AG10803 (cell line): ENCODE measurements at places on chromosomes 12 and 14.
A peak's percentile ranks its signal among the peaks of the same experiment; 100 is the strongest.

DNA sequence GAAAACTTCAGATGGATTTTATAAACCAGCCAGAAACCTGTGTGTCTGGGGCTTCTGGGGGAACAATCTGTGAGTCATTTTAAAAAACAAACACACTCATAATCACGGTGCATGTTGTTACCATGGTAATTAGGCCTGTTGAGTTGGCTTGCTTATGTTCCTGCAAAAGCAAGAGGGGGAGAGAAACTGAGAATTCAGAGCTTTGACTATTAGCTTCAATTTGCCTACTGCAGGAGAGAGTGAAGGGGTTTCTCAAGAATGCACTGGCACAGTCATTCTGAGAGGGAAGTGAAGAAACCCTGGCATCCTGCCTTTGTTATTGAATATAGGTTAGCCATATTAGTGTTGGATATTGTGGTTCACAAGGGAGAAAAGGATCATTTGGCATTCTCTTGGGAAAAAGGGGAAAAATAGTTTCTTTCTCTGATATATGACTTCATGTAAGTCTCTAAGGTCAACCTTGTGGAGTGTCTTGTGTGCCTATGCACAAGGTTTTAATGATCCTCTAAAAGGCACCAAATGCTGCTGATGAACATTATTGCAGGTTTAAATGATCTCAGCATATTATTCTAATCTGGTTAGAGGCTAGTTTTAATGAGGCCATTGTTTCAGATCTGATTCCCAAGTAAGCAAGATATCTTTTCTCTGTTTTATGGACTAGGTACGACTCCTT is 12.9 kb downstream of the GNG2 start:
- peak; percentile 97 for DNase-seq

- DNase-seq: no peak
Observed at GRCh38 chr14:89958966-89959365, 3.2 kb downstream of the TDP1 start.

GRCh38 chr14:69708586-69709560 is 58.1 kb upstream of the SRSF5 start:
- DNase-seq: no peak

DNA sequence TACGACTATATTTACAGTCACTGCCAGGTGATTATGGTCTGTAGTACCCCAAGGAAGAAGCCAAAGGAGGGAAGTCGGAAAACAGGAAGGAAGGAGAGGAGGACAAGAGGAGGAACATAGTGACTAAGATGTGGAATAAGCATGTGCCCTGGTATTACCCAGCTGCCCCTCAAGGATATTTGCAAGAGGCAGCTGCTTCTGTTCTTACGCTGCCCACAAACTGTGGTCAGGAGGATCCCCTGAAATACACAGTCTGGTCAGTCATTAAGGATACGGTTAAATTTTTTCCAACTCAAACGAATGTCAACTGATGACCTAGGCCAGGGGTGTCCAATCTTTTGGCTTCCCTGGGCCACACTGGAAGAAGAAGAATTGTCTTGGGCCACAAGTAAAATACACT is 126.5 kb downstream of the CMAS start:
- DNase-seq: no peak

DNA sequence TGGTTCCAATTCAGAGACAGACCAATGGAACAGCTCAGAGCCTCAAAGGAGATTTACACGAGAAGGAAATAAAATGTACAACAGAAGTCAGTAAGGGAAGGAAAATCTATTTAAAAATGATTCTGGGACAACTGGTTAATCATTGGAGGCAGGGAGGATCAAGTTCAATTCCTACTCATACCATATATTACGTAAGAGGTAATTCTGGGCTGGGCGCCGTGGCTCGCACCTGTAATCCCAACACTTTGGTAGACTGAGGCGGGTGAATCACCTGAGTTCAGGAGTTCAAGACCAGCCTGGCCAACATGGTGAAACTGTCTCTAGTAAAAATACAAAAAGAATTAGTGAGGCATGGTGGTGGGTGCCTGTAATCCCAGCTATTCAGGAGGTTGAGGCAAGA is 36.7 kb upstream of the PITPNM2 start:
- no peak for DNase-seq

- peak; percentile 80 for DNase-seq
Observed at GRCh38 chr12:46770501-46771183, 55.2 kb downstream of the SLC38A4 start.

GRCh38 chr12:75613981-75614380 is 102.6 kb upstream of the KRR1 start:
- DNase-seq: peak; percentile 53

GRCh38 chr12:2764398-2764797 is 30.4 kb upstream of the FKBP4 start:
- DNase-seq: no peak

- DNase-seq: no peak
Observed at GRCh38 chr12:45773747-45774146, 44.2 kb downstream of the ARID2 start.

DNA sequence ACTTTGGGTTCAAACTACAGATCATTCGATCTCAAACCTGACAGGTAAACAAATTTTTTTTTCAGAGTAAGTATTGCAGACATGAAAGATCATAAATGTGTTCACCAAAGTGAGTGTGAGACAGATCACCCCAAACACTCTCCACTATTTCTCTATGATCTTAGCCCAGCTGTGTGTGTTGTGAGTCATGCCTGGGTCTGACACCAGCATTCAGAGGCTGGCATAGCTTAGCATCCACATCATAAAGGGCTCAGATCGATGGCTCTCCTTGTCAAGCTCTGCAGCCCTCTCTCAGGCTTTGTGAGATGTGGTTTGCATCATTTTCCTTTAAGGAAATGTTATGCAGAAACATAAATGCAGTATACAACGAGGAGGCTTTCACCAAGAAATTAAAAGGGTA is 164.9 kb downstream of the ETV6 start:
- peak; percentile 75 for DNase-seq

DNA sequence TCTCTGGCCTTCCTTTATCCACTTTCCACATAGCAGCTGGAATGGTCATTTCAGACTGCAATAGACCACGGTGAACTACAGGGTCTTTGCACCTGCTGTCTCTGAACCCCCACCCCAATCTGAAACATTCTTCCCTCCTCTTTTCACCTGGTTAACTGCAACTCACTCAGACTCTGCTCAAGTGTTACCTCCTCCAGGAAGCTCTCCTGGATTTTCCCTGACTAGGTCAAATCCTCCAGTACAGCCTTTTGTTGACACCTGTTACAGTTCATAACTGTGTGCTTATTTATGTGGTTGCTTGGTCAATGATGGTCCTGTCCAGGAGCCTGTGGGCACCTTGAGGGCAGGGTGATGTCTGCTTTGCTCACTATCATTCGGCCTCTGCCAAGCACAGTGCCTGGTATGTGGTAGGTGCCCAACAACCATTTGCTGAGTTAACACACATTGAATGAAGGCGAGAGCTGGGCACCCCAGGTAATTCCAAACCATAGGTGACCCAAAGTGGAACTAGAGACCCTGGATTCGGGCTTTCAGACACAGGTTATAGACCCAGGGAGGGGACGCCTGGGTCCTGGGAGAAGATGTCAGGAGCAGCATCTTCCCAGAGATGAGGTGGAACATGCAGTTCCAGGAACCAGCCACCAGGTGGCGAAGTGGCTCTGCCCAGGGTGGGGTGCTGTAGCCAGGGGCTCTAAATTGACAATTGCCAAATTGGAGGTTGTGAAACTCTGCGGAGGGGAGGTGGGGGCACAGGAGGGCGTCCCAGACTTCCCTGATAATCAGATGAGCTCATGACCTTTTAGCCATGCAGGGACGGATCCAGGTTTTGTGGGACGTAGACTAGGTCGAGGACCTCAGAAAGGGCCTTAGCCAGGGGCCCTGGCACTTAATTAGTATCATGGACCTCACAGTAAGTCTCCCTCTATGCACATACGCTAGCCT is 28.1 kb downstream of the TRPV4 start:
- peak; percentile 43 for DNase-seq

DNA sequence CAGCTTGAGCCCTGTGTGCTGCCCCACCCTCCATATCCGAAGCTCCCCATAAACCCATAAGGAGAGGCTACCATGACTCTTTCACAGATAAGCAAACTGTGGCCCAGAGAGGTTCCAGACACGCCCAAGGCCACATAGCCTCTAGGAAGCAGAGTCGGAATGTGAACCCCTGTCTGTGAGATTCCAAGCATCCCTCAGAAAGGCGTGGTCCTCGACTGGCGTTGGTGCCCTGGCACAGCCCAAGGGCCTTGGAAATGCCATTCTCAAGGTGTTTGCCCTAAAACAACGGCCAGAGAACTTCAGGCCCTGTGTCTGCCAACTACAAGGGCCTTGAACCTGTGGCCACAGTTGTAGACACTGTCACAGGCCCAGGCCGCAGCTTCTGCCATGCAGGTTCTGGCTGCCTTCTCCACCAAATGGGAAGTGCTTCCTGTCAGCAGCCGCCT is 8.5 kb upstream of the DIO3 start:
- DNase-seq: no peak

DNA sequence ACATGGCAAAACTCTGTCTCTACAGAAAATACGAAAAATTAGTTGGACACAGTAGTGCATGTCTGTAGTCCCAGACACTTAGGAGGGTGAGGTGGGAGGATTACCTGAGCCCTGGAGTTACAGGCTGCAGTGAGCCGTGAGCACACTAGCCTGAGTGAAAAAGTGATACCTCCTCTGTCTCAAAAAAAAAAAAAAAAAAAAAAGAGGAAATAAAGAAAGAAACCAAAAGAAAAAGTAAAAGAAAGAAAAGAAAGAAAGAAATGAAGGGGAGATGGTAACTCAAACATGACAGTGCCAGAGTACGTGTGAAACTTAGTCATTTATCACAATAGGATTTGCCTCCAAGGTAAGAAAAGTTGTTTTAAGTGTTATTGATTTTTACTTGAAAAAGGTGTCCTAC is 407.0 kb upstream of the MGAT4C start:
- DNase-seq: no peak

GRCh38 chr12:24948420-24948756 is 513 bp downstream of the BCAT1 start:
- DNase-seq: peak; percentile 52

- DNase-seq: no peak
Observed at GRCh38 chr12:130879212-130879686, 7.4 kb downstream of the RAN start.

DNA sequence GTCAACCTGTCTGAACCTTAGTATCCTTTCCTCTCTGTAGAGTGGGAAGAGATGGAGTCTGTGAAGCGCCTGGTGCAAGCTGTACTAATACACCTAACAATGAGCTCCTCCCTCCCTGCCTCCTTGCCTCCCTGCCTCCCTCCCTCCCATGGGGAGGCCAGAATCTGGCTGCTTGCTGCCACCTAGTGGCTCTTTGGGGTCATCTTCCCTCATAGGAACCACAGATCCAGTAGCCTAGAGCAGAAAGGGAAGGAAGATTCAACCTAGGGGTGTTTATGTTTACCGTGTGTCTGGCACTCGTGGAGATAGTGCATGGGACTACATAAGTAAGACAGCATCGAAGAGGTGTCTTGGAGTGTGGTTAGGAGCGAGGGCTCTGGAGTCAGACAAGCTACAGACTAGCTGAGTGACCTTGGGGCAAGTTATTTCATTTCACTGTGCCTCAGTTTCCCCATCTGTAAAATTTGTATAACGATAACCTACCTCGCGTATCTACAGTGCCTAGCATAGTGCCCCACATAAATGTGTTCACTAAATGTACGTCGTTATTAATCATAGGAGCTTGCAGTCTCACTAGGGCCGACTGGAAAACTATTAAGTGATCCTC is 35.5 kb upstream of the TSPAN9 start:
- DNase-seq: peak; percentile 65

GRCh38 chr12:47188576-47189441 is 109.0 kb upstream of the AMIGO2 start:
- peak; percentile 91 for DNase-seq

- no peak for DNase-seq
Observed at GRCh38 chr14:85016496-85016895, 513.4 kb upstream of the FLRT2 start.

GRCh38 chr14:54671537-54671936 is 104.6 kb downstream of the SAMD4A start:
- DNase-seq: no peak

DNA sequence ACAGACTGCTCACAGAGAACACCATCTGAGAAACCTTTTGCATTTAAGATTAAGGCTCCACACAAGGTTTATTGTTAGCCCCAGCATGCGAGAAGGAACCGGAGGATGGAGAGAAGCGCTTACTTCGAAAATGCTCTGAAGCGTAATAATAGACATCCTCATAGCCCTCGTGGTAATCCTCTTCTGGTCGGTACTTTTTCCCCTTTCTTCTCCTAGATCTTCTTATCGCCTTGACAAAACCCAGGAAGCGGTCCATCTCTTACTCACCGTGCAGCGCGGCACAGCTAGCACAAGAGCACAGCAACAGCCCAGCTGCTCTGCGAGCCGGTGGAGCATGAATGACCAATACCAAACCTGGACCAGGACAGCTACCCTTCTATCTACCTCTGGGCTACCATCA is 125.1 kb upstream of the GRIP1 start:
- no peak for DNase-seq

DNA sequence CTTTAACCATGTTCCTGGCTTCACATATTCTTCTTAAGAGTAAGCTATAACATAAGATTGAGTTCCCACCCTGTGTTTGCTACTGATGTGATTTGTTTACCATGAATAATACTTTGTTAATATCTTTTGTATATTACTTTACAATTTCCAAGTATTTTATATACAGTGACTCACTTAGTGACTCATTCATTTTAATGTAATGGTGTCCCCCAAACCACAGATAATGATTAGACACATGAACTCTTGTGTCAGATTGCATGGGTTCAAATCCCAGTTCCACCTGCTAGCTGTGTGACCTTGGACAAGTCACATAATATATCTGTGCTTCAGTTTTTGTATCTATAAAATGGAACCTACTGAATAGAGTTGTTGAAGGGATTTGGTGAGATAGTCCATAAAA is 76.1 kb downstream of the MYF5 start:
- DNase-seq: no peak

DNA sequence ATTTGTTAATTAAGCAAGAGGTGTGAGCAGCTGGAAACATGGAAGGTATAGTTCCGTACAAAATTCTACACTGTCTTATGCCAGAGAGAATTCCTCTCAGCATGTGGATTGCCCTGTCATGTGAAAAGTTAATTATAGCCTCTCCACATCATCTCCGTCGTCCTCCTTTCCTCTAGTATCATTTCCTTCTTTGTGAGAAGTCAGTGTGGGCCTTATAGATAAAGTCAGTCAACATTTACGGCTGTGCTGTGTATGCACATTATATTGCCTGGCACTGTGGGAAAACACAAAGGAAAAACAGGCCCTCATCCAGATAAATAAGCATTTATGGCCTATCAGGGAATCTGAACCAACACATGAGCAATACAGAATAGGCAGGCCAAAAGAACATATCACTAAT is 236.6 kb downstream of the SEC23A start:
- DNase-seq: no peak

DNA sequence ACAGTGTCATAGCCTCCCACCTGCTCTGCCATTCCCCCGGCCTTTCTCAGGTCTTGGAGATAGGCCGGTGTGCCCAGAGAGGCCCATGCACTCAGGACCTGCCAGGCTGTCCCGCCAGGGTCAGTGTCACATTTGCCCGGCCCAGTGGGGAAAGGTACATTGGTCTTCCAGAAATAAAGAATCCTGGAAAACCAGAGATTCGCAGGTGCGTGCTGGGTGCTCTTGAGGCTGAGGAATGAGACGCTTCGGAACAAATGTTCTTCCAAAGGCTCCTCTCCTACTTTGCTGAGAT is 205.8 kb upstream of the RTL1 start:
- no peak for DNase-seq
